Skeletal muscle cell (primary cell): ENCODE measurements at places on chromosomes 6 and 20.

DNA sequence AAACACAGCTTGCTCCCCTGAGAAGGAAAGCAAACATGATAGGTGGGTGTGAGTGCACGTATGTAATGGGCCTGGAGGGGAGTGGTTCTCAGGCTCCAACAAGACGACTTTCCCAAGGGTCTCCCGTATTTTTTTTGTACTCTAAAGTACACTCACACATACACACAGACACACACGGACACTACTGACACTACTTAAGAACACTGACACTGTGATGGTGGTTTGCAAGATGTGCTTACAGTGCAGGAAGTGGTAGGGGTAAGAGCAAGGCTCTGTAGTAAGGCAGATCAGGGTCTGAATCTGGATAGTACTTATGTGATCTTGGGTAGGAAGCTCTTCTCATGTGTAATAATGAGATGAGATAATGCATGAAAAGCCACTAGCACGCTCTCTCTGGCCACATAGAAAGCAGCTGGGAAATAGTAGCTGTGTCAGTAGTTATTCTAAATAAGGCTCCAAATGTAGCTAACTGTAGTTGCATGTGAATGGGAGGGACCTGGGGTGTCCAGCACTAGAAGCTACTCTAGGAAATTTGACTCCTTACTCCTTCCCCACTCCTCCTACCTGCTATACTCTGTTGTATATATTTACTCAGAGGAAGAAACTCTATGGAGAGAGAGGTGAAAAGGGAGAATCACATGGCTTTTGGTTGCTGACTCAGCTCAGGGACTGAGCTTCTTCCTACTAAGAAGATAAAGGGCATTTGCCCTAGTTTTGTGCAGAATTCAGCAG lies 8.4 kb upstream of the ZBTB24 start:
- no peak for DNase-seq

GRCh38 chr20:10883166-10883565 lies 209.4 kb upstream of the JAG1 start:
- DNase-seq: no peak

DNA sequence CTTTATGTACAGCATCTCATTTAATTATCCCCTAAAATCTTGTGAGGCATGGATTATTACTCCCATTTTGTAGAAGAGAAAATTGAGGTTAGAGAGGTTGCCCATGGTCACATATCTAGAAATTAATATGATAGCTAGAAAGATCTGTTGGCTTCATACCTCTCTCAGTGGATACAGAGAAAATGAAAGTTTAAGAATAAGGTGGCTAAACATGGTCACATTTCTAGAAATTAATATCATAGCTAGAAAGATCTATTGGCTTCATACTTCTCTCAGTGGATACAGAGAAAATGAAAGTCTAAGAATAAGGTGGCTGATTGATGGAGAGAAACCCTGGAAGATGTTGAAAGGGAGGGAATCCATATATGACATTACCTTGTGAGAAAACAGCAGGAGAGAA lies 260.7 kb upstream of the MAN1A1 start:
- no peak for DNase-seq

DNA sequence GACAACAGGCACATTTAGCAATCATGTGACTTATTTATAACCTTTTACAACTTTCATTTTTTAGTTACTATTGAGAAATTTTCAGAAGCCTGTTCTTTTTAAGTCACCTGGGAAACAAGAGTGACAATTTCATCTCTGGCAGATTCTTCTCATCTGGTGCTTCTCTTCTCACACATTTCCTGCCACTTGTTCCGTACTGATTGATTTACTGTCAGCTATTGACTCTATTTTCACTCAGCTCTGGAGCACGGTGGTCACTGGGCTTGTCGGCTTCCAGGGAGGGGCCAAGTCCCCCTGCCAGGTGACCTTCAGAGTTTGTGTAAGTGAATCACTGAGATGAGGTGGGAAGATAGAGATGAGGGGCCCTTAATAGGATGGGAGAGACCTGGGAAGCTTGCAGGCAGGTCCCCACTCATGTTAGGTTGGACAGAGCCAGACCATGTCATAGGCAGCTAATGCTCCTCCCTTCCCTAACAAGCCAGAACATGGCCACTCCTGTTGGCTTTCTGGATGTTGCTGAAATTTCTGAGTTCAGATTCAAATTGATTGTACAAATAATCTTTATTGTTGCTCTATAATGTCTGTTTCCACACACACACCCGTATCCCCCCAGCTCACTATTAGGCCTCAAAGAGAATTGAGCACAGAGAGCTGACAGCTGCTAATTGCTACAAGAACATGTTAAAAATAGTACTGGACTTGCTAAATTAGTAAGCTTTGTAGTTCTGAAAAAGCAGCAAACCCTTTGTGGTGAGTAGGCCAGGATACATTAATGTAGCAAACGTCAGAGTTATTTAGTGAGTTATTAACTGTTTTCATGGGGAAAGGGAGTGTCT lies 13.3 kb downstream of the DUSP22 start:
- DNase-seq: no peak

DNA sequence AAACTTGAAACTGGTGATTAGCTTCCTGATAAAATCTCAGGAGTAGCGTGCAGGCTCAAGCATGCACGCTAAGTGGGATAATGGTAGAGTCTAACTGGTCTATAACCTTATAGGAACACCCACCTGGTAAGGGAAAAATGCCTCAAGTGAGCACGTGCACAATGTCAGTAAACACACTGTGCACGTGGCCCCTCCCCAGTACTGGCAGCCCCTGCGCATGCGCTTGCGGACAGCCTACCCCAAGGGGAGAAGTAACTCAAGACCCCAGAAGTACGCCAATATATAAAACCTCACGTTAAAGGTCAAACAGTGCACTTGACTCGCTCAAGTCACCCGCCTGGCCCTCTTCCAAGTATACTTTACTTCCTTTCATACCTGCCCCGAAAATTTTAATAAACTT lies 23.1 kb upstream of the DOK5 start:
- no peak for DNase-seq
